ENCODE measurements at places on chromosomes 16 and 17.

DNA sequence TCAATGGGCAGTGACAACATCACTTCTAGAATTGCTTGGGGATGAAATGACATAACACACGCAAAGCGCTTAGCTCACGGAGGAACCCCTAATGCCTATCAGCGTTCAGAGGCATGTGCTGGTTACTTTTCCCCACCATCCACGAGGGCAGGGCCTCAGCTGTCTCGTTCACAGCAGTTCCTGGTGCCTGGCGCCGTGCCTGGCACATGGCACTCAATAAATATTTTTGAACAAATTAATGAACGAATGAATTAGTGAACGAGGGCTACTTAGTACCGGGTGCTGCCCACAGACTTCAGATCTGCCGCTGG lies 14.1 kb upstream of the CIBAR2 start:
- DNase-seq: no peak

- no peak for DNase-seq
Measured at GRCh38 chr17:3529817-3530741, 27.5 kb downstream of the TRPV3 start.

- DNase-seq: no peak
Measured at GRCh38 chr16:28187595-28188004, 24.2 kb downstream of the XPO6 start.

- DNase-seq: no peak
Measured at GRCh38 chr16:56869513-56870275, 4.7 kb downstream of the SLC12A3 start.

GRCh38 chr17:63531022-63531965 lies 8.1 kb downstream of the KCNH6 start:
- no peak for DNase-seq

- no peak for DNase-seq
Measured at GRCh38 chr17:9343516-9343915, 232.1 kb downstream of the STX8 start.

GRCh38 chr16:3112058-3112880 lies at the start of gene ZNF205:
Gene ZNF205, plus strand, starts transcription at chr16:3112586. Its CDS starts 845 bp downstream, at chr16:3113431.
- DNase-seq: no peak

- DNase-seq: no peak
Measured at GRCh38 chr16:29898804-29899515, 390 bp downstream of the SEZ6L2 start.

DNA sequence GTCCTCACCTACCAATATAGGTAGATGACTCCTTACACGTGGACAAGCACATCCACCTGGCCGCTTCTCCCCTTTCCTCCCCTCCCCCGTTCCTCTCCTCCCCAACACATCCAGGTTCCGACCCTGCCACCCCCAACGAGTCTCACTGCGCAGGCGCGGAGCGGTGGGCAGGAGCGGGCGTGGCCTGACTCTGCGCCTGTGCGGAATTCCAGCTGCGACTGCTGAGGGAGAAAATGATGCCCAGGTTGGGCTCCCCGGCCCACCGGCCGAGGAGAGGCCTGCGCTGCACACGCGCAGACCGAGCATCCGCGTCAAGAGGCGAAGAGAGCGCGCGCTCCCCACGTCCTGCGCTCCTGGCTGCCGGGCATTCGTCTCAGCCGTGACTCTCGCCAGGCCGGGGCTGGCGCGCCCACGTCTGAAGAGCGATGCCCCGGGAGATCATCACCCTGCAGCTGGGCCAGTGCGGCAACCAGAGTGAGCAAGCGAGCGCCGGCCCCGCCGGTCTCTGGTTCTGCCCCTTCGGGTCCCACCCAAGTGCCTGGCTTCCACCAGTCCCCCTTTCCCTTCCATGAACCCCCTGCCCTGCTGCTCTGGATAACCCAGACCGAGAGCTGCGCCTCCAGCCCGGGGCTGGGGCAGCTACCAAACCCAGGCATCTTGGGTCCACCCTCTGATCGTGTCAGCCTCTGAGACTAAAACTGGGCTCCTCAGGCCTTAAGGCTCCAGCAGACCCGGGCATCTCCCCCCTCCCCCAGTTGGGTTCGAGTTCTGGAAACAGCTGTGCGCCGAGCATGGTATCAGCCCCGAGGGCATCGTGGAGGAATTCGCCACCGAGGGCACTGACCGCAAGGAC lies at the start of gene TUBG2:
Gene TUBG2 (plus strand): TSS at position 206 of the 853 bp plus-strand sequence. CDS start 220 bp downstream, at position 426.
- DNase-seq: peak; percentile 91

DNA sequence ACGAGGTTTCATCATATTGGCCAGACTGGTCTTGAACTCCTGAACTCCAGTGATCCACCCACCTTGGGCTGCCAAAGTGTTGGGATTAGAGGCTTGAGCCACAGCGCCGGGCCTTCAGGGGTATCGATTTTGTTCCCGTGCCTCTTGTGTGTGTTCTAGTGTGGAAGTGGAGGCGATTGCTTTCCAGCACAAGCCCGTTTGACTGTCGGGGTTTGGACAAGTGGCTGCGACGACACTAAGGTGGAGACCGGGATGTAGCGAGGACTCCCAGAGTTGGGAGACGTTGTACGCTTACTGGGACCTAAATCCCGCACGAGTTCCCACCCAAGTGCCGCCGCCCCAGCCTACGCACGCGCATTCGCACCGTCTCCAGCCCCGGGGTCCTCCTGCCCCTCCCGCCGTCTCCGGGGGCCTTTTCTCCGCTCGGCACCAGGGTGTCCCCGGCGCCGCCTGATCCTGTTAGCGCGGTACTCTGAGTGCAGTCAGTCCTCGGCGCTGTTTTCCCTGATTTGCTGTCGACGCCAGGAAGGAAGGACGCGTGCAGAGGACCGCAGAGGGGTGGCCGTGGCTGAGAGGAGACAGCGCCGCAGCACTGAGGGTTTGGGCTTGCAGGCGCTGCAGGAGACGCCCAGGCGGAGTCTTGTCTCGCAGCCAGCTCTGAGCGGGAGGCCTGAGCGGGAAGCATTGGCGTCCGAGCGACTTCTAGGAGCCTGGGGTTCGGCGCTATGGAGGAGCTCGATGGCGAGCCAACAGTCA lies at the start of gene NUP85:
Gene NUP85 (plus strand): TSS at position 643 of the 756 bp plus-strand sequence. CDS start 83 bp downstream, at position 726.
- DNase-seq: peak; percentile 97

- peak; percentile 62 for DNase-seq
Measured at GRCh38 chr17:16398270-16399267, 16.8 kb upstream of the TRPV2 start.

DNA sequence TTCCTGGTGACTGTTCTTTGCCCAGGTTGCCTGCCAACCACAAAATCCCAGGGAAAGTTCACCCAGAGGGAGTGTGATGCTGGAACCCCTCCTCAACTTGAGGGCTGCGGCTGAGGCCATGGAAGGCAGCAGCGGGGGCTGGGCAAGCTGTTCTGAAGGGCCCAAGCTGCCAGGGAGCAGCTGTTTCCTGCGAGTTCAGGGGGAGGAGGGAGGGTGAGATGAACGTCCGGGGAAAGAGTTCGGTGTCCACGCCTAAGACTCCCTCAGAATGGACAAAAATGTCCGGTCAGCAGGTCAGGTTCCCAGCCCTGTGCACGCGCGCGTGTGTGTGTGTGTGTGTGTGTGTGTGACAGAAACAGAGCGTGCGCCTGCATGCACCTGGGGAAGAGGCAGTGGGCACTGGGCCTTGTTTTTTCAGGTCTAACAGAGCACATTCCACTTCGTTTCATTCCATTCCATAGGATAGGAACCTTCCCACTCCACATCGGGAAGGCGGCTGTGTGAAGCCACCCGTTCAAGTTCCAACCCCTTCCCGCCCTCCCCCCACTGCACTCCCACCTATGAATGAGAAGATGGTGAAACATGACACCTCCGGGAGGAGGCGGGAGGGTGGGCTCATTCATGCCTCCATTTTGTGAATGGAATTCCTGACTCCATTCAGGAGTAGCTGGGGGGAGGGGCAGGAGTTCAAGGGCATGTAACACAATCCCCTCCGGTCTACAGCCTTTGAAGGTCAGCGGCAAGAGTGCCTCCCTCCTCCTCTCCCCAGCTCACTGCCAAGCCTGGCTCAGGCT lies 15.7 kb downstream of the ETV4 start:
- no peak for DNase-seq

GRCh38 chr17:21082001-21082436 lies 39.2 kb upstream of the USP22 start:
- no peak for DNase-seq

GRCh38 chr17:49576088-49576916 lies 631 bp downstream of the NXPH3 start:
- no peak for DNase-seq

- no peak for DNase-seq
Measured at GRCh38 chr17:6070430-6070912, 292 bp downstream of the WSCD1 start.
